ENCODE measurements at places on chromosomes 11 and 22.
A peak's percentile ranks its signal among the peaks of the same experiment; 100 is the strongest.

DNA sequence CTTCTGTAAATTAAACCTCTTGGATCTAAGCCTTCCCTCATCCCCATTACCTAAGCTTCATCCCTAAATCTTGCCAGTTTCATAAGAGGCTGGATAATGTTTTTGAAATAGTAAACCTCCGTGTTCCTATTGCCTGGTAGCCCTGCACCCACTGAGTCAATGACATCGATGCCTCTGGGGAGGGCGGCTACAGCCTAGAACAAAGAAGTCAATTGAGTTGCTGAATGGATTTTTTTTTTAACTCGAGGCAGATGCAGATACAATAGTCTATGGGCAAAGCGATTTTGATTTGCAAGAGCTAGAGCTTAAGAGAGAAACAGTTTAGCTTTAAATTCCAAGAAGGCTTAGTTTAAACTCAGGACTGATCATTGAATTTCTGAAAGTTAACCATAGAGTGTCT, 121.3 kb downstream of the NECTIN1 start:
- DNase-seq = no peak

DNA sequence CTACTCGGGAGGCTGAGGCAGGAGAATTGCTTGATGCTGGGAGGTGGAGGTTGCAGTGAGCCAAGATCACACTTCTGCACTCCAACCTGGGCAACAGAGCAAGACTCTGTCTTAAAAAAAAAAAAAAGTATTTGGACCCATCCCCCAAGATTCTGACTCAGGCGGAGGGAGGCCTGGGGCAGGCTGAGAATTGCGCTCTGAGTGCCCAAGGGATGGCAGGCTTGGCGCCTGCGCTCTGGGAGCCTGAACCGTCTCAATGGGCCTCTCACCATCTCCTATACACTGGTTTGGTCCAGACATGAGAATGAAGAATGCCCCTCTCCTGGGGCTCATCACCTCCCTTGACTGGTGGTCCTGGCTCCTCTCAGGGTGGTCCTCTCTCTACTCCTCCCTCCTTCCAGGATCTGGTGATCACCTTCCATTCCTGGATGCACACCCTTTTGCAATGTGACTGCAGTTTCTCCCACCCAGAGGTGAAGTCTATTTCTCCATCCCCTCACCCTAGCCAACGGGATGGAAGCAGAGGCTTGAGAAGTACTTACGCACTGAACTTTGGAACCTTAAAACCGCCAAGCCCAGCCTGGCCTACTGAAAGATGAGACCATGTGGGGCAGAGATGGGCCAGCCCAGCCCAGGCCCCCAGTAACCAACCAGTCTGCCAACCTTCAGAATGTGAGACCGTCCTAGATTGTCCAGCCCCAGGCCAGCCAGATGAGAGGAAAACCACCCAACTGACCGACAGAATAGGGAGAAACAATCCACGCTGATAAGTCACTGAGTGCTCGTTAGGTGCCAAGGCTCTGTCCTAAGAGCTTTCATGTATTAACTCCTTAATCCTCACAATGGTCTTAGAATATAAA, 4.9 kb downstream of the POLR3H start:
- DNase-seq = no peak

GRCh38 chr11:35187996-35188395, 49.0 kb downstream of the CD44 start:
- no peak for DNase-seq

- no peak for DNase-seq
Measured at GRCh38 chr11:60570970-60571369, 55.8 kb downstream of the MS4A13 start.

- no peak for DNase-seq
Measured at GRCh38 chr11:2832533-2833020, 53.0 kb downstream of the CDKN1C start.

- no peak for DNase-seq
Measured at GRCh38 chr11:126137136-126137535, 74.3 kb downstream of the RPUSD4 start.

- no peak for DNase-seq
Measured at GRCh38 chr11:96288915-96289314, 54.1 kb downstream of the MAML2 start.

DNA sequence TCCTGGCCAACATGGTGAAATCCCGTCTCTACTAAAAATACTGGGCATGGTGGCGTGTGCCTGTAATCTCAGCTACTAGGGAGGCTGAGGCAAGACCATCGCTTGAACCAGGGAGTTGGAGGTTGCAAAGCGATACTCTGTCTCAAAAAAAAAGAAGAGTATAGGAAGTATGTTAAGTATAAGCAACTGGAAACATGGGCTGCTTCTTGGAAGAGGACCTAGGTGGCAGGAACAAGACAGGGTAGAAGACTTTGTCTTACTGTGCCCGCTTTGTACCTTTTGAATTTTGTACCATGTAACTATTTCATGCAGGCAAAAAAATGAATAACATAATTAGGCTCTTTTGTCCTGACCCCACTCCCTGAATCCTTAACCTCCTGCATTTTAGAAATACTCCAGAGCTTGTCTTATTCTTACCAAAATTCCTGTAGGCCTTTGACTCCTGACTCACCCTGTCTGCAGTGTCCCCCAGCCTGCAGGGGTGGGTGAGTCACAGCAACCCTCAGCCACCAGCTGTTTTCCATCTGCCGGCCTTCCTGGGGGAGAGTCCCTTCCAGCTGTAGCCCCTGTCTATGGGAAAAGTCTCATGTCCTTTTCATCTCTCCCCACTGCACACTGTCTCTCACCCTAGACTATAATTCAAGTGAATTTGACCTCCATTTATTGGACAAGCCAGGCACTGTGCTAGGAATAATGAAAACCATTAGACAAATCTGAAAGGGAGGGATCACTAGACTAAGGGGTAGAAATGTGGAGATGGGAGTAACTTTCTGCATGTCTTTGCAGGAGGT, 41.8 kb downstream of the TXN2 start:
- no peak for DNase-seq

DNA sequence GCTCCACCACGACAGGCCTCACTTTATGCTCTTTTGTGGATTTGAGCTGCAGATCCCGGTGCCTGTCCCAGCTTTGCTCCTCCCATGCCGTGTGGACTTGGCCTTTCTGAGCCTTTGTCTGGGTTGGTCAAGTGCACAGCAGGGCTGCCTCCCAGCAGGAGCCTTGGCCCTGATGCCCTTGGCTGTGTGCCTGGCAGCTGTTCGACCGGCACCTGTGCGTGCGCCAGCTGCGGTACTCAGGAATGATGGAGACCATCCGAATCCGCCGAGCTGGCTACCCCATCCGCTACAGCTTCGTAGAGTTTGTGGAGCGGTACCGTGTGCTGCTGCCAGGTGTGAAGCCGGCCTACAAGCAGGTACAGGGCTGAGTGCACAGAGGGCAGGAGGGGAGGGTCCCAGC, 46.5 kb downstream of the MYO7A start:
- DNase-seq = no peak

GRCh38 chr11:107565219-107565937, at the start of gene ALKBH8:
TSS of gene ALKBH8 (minus strand) at chr11:107565735. CDS start at chr11:107560893, 4,842 bp downstream.
- peak; percentile 79 for DNase-seq

DNA sequence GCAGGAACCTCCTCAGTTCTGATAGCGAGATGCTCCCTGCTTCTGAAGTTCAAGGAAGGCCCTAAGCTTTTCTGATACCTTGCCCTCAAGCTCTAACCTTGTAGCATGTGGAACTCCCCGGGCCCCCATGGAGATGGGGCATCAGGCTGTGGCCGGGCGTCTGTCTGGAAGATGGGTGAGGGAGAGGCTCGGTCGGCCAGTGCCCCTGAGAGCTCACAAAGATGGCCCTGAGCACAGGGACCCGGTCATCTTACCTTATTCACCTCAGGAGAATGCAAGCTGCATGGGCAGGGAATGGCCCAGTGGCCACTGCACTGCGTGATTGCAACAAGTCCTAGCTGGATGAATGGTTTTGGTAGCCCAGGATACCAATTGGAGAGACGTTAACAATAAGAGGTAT, 830.3 kb downstream of the TBC1D22A start:
- no peak for DNase-seq

DNA sequence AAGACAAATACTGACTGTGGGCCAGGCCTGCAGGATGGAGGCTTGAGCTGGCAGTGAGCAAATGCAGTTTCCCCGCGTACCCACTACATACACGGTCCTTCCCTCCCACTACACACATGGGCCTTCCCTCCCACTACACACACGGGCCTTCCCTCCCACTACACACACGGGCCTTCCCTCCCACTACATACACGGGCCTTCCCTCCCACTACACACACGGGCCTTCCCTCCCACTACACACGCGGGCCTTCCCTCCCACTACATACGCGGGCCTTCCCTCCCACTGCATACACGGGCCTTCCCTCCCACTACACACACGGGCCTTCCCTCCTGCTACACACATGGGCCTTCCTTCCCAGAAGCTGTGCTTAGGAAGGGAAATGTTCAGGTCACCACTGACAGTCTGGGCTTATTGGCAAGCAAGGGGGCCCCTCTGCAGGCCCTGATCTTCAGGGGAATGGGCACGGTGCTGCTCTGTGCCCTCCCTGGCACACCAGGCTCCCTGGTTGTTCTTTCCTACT, 10.8 kb downstream of the DNAL4 start:
- DNase-seq = no peak

- no peak for DNase-seq
Measured at GRCh38 chr22:43228330-43228729, 41.4 kb upstream of the TTLL12 start.

- DNase-seq = no peak
Measured at GRCh38 chr11:116059919-116060318, 555.7 kb upstream of the CADM1 start.

GRCh38 chr11:2741377-2742131, 41.8 kb upstream of the KCNQ1OT1 start:
- no peak for DNase-seq

GRCh38 chr11:14290422-14290821, 68.6 kb downstream of the RRAS2 start:
- no peak for DNase-seq

DNA sequence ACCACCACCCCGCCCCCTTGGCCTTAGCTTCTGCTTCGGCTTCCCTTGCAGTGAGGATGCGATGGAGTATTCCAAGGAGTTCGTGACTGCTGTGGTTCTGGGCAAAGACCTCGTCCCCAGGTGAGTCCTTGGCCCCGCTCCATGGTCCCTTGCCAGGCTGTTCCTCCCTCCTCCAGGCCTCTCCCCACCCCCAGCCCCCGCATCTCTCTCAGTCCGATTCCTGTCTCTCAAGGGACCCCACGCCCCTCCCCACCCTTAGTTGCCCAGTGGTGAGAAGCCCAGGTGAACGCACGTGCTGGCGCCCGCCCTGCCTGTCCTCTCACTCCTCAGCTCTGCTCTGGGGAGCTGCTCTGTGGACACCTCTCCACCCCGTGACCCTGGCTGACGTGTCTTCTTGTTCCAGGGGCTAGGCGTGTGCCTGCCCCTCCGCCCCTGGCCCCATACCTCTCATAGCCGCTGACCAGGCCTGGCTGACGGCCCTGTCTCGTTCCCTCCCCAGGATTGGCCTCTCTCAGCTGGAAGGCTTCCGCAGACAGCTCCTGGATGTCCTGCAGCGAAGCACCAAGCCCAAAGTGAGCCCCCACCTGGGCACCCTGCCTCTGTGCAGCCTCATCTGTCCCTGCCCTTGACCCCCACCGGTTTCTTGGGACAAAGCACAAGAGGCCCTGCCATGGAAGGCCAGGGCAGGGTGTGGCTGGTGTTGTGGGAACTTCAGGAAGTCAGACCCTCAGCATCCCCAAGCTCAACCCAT, 14.6 kb upstream of the MYRF start:
- DNase-seq = no peak

GRCh38 chr22:34913826-34914225, 152.1 kb upstream of the ISX start:
- DNase-seq = no peak

GRCh38 chr22:27526901-27527300, 274.7 kb downstream of the MN1 start:
- DNase-seq = no peak

GRCh38 chr11:90364527-90364926, 141.7 kb upstream of the CHORDC1 start:
- DNase-seq = no peak

DNA sequence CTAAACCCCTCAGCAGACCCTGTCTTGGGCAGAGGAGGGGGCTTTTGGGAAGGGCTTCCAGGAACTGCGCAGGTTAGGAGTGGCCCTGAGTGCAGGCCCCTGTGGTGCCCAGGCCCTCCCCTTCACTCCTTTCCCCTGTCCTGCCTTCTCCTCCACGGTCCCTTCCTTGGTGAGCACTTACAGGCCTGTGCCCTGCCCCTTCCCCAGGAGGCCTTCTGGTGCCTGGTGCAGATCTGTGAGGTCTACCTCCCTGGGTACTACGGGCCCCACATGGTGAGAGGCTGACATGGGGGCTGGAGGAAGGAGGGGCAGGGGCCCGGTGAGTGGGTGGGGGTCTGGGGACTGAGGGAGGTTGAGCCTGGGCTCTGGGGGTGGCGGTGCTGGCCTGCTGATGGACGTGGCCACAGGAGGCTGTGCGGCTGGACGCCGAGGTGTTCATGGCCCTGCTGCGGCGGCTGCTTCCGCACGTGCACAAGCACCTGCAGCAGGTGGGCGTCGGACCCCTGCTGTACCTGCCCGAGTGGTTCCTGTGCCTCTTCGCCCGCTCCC, 2.6 kb downstream of the TBC1D10C start:
- DNase-seq = no peak

- no peak for DNase-seq
Measured at GRCh38 chr11:29009426-29009825, 901.2 kb downstream of the METTL15 start.

DNA sequence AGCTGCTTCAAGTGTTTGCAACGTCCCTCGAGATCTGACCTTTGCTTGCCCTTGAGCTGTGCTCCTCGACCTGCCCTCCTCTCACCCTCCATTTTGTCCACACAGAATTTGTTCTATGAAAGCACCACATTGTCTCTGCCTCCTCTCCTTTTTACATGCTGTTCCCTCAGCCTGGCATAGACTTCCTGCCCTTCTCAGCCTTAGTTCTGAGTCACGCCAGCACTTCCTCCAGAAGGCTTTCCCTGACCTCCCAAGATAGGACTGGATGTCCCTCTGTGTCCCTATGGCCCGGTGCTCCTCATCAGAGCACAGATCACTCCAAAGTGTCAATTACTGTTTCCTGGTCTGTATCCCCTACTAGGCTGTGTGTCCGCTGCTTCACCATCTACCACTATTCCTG, 16.2 kb downstream of the JHY start:
- no peak for DNase-seq

DNA sequence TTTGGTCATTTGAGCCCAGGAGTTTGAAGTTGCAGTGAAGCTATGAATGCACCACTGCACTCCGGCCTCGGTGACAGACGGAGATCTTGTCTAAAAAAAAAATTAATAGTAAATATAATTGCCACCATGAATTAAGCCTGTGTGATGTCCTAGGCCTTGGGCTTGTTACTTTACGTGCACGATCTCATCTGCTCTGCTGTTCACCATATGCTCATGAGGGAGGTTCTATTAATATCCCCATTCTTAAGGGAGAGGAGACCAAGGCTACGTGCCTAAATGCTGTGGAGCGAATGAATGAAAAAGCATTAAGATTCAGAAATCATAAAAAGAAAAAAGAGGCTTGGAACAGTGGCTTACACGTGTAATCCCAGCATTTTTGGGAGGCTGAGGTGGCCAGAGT, 2.6 kb upstream of the ATG2A start:
- DNase-seq = no peak

DNA sequence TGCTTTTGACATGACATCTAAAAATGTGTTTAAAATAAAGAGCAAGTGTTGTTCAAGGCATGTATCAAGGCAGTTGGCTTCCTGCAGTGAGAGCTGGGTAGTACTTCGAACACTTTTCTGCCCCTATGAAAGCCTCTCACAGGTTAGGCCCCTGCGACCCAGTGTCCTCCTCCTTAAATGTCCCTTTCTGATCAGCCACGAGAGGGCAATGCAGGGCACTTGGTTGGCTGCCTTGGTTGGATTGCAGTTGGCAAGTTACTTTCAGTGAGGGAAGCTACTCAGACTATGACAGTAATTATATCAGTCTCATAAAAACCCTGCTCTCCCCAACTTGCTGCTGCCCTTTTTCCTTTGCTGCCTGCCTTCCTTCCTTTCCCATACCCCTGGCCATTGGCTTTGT, 743.8 kb downstream of the NTM start:
- DNase-seq = no peak

Data from stimulated activated naive CD4-positive, alpha-beta T cell treated with Interleukin-2 at 50 U/mL for 16 hours (primary cell).